Activated CD4-positive, alpha-beta T cell treated with anti-CD3 and anti-CD28 coated beads for 1 hour (primary cell): ENCODE measurements at places on chromosomes 13 and 19.

DNA sequence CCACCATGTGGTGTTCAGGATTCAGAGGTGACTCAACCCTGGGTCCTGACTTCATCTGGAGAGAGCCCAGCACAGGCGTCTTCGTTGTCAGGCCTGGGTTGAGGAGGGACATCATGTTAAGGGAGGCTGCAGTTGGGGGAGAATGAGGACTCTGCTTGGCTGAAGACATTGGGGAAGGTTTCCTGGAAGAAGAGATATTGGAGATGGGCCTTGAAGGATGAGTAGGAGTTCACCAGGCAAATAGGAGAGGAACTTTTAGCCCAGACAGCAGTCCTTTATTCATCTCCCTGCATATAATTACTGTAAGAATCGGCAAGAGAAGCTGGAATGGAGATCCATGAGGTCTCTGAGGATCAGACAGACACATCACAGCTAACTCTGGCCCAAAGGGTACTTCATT lies 38.9 kb downstream of the VAV1 start:
- DNase-seq: no peak

DNA sequence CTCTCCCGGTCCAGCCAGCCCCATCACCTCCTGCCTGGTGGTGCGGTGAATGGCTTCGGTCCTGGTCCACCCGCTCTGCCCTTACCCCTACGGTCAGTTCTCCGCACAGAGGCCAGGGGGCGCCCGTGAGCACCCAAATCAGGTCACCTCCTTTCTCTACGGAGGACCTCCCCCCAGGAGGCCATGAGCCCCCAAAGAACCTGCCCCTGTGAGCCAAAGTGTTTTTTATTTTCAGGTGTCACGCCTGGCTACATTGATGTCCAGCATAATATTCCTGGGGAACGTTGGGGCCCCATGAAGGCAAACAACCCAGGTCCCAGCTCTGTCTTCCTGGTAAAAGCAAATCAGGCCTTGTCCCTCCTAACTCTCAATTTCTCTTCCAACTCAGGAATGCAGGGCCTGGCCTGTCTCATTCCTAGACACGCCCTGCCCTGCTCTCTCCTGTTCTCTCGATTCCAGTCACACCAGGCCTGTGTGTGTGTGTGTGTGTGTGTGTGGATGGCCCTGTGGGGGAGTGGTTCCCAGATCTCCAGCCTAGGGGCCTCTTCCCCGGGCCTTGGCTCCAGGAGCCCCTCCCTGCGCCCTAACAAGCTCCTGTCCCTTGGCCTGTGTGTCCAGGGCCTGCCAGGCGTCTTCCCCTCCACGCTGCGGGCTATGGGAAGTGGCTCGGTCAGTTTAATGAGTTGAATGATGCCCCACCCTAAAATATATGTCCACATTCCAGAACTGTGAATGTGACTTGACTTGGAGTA lies 9.7 kb upstream of the GIPC1 start:
- peak; percentile 55 for DNase-seq

DNA sequence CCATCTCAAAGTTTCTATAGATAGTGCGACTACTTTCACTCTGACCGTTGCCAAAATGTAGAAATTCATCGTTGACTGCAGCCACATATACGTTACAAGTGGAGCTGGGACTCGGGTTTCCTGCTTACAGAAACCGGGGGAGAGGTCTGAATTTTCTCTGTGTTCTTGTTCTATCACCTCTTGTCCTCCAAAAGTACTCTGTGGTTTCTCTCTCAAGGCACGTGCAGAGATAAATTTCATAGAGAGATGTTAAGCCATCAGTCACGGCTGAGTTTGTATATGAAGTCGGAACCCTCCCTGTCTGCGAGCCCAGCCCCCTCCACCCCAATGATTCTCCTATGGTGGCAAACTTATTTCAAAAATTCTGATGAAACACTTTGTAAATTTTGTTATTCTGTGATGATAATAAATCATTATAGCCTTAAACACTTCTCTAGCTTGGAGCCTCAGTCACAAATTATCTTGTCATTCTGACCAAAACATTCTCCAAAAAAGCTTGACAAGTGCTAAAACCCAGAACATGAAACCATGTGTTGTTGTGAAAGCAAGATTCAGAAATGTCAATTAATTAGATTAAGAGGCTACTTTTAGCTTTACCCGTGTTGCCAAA lies 87.5 kb downstream of the TSHZ3 start:
- DNase-seq: no peak

DNA sequence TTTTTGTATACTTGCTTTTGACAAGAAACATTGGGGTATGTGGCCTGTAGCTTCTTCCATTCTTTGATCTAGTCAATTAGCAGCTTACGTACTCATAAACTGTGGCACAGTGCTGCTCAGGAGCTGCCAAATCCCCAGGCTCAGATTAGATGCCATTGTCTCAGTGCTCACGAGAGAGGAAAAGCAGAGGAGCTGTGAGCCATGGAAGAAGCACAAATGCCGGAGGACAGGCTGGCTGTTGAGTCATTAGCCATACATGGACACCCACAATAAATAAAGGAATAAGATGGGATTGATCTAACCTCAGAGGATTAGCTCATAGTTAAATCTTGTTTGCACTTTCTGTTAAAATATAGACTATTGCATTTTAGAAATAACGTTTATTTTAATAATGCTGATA lies 121.7 kb downstream of the POSTN start:
- DNase-seq: no peak

DNA sequence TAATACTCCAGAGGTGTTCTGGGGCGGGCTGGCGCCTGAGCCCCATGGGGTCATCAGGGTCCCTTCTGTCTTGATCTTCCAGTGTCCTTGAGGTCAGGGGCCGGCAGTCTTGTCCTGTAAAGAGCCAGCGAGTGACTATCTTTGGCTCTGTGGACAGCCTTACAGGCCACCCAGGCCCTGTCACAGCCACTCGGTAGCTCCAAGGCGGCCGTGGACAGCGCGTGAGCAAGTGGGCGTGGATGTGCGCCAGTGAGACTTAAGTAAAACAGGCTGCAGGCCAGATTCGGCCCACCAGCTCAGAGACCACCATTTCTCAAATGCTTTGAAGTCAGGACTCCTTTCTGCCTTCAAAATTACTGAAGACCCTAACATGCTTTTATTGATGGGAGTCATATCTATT lies 3.7 kb downstream of the ZNF444 start:
- no peak for DNase-seq

GRCh38 chr13:52001120-52001731 lies 10.0 kb downstream of the ATP7B start:
- DNase-seq: no peak

GRCh38 chr13:73079359-73079758 lies 20.6 kb downstream of the KLF5 start:
- DNase-seq: no peak

DNA sequence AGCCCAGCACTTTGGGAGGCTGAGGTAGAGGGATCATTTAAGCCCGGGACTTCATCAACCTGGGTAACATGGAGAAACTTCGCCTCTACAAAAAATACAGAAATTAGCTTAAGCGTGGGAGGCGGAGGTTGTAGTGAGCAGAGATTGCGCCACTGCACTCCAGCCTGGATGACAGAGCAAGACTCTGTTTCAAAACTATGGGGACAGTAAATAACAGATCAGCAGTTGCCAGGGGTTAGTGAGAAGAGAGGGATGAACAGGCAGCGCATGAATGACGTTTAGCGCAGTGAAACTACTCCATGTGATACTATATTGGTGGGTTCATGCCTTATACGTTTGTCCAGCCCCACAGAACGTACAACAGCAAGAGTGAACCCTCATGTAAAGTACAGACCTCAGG lies 7.1 kb upstream of the ICAM3 start:
- DNase-seq: no peak

- peak; percentile 63 for DNase-seq
Measured at GRCh38 chr19:47210689-47211316, 20.2 kb downstream of the BBC3 start.

GRCh38 chr19:7442423-7442822 lies 46.4 kb downstream of the PEX11G start:
- DNase-seq: no peak

DNA sequence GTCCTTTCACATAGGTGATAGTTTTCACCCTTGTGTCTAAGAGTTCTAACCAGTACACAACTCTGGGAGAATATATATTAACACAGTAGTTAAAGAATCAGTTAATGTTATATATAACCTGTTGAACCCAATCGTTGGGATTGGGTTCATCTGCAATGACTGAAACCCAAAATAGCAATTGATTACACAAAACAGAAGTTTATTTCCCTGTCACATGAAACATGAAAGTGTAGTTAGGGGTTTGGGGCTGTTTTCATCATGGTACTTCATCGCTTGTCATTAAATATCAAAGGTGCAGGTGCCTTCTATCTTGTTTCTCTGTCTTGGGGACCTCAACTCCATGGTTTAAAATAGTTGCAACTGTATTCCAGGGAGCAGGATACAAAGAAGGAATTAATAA lies 106.6 kb downstream of the TBC1D4 start:
- DNase-seq: no peak

DNA sequence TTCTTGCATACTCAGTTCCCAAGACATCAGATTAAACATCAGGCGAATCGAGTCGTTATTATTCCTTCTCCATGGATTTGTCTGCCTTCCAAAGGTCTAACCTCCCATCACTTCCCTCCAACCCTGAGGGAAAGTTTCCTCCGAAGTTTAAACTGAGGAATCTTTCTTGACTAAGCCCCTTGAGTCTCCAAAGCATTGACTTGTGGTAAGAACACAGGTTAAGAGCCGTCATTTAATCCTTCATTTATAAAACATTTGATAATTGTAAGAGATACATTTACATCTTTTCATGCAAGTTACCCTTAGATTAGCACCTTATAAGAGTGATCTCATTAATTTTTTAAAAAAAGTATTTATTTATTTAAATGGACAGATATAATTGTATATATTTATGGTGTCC lies at the start of gene OR7A10:
Gene OR7A10 (minus strand): TSS at position 101 of the 400 bp plus-strand sequence. CDS start 7,045 bp downstream, outside the sequence.
- no peak for DNase-seq

GRCh38 chr19:8022275-8022674 lies 16.8 kb upstream of the ELAVL1 start:
- no peak for DNase-seq

DNA sequence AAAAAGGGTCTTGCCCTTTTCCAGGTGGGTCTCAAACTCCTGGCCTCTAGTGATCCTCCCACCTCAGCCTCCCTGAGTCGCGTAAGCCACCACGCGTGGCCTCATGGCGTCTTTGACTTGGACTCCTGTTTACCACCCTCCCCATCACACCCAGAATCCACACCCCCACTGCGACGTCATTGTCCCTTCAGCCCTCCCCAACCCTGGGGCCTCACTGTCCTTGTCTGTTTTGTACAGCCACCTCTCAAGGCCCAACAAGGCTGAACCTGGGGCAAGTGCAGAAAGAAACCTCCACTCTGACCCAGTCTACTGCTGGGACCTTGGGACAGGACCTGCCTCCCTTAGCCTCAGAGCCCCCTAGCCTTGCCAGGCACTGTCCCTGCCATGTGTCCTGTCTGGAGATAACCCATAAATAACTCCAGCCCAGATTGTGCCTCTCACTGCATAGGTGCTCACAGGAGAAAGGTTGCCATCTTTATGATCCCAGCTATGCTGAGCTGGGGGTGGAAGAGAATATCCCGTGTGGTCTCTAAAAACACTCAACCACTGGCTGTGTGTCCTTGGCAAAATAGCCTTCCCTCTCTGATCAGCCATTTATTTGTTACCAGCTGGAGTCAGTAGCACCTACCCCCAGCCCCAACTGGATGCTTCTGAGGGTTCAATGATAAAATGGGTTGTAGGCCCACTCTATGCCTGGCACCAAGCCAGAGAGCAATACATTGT lies 1.8 kb upstream of the IFI30 start:
- DNase-seq: no peak

GRCh38 chr19:13102666-13103580 lies at the start of gene LYL1:
Gene LYL1 (minus strand): TSS chr19:13102858. CDS start chr19:13101171, 1,687 bp downstream.
- DNase-seq: no peak

DNA sequence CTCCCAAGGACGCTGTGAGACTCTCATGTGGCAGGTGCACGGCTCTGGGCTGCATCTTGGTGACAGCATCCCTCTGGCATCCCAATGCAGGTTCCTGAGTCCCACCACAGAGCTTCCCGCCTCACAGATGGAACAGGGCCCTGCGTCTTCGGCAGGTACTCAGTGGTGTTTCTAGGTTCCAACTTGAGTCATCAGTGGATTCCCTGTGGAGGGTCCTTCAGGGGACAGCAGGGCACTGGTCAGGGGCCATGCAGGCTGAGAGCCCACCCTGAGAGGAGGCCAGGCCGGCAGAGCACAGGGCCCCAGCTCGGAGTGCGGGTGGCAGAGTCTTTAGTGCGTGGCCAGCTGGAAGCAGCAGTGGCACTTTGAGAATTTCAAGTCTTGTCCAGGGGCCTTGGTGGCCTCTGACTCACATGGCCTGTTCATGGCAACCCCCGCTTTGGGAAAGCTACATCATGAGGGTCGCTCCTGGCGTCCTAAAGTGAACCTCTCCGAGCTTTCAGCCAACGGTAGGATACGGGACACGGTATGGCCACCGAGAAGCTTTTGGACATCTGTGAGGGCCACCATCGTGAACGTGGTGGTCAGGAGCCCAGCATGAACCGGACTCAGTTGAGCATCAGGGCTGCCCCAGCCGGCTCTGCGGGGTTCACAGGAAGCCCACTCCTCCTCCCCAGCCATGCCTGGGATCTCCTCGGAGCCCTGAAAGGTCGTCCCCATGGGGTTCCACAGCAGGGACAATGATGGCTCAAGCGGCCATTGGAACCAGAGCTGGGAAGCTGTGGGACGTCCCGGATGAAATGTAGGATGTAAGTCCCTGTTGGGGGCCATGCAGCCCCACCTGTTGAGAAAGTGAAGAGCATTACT lies 72.0 kb upstream of the MCF2L start:
- no peak for DNase-seq

DNA sequence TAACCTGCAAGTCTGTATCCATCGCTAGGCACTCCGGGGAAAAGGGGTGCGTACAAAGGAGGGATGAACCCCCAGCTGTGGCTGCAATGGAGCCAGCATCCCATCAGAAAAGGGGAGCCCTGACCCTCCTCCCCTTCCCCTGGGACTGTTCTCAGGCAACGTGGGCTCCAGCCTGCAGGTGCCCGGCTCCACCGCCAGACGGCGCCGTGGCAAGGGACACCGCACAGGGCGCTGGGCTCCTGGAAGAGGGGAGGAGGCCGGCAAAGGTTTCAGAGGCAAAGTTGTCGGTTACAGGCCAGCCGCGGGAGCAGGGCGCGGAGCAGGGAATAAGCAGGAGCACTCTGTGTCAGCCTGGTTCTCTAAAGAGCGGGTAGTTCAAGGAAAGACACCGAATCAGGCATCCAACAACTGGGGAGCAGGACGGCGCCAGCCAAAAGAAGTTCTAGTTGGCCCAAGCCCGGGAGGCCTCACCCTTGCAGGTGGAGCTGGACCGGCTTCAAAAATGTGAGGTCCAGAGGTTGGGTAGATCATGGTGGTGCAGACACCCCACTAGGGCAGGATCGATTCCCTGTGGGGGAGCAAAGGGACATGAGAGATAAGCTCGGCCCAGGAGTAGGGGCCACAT lies 53.0 kb upstream of the ATP12A start:
- DNase-seq: no peak

DNA sequence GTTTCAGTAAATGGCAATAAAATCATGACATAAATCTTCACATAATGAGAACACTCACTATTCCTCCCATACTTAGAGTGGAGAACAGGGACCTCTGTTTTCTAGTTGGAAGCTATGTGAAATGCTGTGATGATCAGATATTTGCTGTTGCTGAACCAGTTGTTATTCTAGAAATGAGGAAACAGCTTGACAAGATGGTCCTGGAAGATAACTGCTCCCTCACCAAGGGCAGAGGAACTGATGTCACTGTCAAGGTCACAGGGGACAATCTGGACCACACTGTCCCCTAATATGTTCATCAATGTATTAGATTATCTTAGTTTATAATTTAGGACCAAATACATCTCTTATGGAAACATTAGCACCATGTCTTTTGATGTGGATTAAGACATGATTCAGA lies 1173.3 kb downstream of the PCDH17 start:
- DNase-seq: no peak

- DNase-seq: no peak
Measured at GRCh38 chr19:58440556-58440955, 603 bp upstream of the ZNF132 start.
